ENCODE measurements at places on chromosomes 5 and 9.

GRCh38 chr9:94839398-94839797 is 112.9 kb downstream of the AOPEP start:
- no peak for DNase-seq

DNA sequence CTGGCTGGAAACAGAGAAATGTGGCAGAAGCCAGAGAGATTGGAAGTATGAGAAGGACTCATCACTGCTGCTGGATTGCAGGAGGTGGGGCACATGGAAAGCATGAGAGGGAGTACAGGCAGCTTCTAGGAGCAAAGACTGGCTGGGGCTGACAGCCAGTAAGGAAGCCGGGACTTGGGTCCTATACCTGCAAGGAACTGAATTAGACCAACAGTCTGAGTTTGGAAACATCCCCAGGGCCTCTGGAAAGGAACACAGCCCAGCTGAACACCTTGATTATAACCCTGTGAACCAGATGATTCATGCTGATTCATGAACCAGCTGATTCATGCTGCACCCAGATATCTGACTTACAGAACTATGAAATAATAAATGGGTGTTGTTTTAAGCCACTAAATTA is 93.4 kb downstream of the OSTF1 start:
- DNase-seq: no peak

DNA sequence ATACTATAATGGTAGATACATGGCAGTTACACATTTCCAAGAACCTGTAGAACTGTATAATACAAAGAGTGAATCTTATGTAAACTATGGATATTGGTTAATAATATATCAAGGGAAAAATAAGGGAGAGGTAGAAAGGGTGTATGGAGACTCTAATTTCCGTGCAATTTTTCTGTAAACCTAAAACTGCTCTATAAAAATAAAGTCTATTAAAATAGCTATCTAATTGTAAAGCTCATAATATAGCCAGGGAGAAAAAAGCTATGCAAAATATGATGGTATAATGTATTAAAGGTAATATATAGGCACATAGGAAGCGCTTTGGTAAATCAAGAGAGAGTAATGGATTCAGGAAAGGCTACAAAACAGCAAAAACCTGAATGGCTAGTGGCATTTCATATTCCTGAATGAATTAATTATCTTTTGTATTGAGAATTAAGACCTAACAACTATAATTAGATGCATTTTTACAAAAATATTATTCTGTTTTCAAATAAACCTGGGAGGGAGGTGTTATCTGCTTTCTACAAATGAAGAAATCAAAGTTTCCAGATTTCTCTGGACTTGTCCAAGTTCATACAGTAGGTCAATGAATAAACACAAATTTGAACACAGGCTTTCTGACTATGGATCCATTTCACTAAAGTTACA is 22.8 kb downstream of the ANXA1 start:
- no peak for DNase-seq

- DNase-seq: no peak
These were observed 450.9 kb downstream of the CCDC171 start for GRCh38 chr9:16003785-16004184.

GRCh38 chr5:40359093-40359492 is 320.6 kb upstream of the PTGER4 start:
- no peak for DNase-seq

DNA sequence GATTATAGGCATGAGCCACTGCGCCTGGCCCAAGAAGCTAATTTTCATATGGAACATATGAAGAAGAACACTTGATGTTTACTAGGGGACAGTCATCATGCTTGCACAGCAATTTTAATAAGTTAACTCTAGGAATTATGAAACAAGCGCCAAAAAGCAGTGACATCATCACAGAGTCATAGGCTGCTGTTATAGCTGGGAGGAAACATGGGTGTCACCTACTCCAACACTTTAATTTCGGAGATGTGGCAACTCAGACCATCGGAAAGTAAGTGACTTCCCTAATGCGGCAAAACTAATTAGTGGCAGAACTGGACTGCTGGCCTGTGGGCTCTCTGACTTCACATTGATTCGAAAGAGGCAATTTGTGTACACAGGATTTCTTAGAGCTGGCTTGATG is 38.1 kb upstream of the EQTN start:
- DNase-seq: no peak

GRCh38 chr5:128407944-128408343 is 130.1 kb downstream of the FBN2 start:
- no peak for DNase-seq

DNA sequence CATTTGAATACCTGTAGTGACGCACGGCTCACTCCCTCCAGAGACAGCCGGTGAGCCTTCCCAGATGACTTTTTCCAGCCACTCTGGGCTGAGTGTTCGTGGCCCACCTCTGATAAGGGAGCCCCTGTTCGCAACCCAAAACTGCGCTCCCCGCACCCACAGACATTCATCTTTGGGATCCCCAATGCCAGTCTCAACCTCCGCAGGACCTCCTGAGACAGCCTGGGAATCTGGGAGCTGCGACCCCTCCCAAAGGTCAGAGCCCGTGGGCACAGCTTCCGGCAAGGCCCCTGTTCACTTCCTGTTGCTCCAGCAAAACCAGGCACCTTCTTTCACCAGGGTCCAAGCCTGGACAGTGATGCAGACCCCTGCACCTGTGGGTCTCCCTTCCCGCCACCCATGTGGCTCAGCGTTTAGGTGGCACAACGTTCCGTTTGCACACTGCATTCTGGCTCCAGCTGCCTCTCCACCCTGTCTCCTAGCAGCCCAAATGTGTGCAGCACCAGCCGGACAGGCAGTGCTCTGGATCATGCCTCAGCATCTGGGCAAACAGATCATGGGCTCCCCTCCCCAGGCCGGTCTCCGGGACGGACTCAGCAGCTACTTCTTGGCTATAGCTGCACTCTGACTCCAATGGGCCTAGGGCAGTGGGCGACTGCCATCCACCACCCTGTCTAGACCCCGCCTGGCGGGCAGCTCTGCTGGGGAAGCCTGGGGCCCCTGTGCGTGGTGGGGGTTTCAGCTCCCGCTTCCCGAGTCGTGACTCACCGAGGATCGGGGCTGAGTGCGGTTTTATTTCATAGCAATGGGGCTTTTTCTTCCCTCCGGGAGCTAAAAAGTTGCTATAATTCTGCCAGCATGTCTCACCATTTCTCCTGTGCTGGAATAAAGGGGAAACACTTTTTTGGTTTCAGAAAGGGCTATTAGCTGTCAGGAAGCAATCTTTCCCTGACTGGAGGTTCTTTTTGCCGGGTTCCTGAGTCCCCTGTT is 156.0 kb downstream of the OLFM1 start:
- no peak for DNase-seq

GRCh38 chr9:75775966-75776691 is 114.3 kb upstream of the PCSK5 start:
- no peak for DNase-seq

DNA sequence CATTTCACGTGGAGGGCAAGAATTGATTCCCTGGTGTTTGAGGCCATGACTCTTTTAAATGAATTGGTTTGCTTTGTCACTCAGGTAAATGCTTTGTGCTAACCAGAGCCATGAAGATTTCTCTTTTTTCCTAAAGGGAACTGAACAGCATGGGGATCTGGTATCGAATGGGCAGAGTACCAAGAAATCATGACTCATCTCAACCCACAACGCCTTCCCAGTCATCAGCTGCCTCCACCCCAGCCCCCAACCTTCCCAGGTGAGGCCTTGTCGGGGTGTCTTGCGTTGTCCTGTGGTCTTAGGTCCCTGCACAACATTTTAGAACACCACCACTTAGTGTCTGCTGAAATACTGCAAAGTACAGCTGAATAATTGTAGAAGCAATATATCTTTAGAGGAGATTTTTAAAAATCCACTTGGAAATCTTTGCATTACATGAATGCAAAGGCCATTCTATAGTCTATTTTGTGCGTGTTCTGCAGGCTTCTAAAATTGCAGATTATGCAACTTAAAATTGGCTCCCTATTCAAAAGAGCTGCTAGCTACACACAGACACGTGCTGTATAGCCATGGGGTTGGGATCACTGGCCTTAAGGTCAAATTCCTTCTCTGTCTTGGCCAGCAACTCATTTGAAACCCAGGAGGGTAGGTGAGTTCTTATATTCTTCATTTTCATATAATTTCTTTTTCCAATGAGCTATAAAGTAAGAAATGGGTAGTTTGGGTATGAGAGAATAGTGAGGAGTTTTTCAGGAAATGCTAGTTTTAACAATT is 69.0 kb downstream of the MVB12B start:
- DNase-seq: no peak

GRCh38 chr5:74394916-74395880 is 245.3 kb downstream of the ENC1 start:
- DNase-seq: no peak

GRCh38 chr9:27394154-27394825 is 97.3 kb upstream of the EQTN start:
- peak; percentile 20 for DNase-seq

- peak; percentile 43 for DNase-seq
These were observed 136.3 kb upstream of the RASEF start for GRCh38 chr9:83199240-83199639.

DNA sequence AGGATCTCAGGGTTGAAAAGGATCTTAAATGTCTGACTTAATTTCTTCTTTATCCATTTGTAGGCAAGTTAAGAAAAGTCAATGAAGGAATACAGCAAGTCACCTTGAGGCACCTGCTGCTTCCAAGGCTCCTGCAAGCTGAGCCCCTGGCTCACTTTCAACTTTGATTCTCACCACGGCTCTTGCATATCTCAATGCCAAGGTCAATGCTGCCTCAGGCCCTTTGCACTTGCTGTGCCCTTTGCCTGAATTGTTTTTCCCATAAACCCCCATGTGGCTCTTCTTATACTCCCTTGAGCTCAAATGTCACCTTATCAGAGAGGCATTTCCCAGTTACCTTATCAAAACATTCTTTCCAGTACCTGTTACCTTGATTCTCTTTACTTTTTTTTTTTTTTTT is 144.3 kb upstream of the RAPGEF1 start:
- DNase-seq: no peak

DNA sequence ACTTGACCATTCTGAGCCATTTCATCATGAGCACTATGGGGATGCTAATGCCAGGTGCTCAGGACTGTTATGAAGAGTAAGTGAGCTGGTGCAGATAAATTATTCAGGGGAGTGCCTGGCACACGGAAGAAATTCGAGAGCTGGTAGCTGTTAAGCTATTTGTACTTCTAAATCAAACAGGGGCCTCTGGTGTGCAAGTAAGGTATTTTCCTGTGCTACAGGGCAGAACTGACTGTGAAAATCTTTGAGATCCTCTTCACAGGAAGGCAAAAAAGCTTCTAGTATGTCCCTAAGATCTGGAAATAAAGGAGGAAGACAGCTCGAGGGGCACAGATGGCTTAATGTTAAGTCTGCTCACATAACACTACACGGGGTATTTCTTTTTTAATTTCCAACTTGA is 106.3 kb upstream of the SPOCK1 start:
- DNase-seq: peak; percentile 37

GRCh38 chr5:41649659-41650058 is 139.3 kb upstream of the PLCXD3 start:
- DNase-seq: no peak

DNA sequence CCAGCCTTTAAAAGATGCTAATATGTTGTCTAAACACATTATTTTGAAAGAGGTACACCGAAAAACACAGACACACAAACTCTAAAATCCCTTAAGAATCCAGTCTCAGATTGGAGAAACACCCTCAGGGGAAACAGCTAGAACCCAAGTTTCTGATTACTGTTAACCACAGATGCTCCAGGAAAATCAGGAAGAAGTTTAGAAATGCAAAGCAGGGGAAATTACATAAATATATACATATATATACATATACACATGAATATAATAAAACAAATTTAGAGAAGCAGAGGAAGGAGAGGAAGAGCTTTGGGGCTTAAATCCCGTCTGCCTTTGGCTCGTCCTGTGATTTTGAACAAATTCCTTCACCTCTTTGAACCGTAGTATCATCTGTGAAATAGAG is 73.2 kb upstream of the KLF4 start:
- no peak for DNase-seq

DNA sequence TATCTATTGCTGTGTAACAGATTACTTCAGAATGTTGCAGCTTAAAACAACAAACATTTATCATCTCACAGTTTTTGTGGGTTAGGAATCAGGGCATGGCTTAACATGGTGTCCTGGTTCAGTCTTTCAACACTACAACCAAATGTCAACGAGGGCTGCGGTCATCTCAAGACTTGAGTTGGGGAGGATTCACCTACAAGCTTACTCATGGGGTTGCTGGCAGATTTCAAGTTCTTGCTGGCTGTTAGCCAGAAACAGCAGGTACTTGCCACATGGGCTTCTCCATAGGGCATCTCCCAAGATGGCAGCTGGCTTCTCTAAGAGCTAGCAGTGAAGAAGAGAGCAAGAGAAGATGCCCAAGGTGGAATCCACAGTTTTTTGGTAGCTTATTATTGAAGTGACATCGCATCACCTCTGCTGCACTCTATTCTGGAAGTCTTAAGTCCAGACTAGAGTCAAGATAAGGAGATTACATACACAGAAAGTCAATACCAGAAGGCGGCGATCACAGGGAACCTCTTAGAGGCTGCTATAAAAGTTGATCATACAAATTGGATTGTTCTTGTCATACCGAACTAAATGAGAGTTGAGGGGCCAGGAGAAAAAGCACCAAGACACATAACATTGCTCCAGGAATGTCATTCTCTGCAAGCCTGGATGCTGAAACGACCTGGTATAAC is 42.2 kb downstream of the C9orf153 start:
- no peak for DNase-seq

DNA sequence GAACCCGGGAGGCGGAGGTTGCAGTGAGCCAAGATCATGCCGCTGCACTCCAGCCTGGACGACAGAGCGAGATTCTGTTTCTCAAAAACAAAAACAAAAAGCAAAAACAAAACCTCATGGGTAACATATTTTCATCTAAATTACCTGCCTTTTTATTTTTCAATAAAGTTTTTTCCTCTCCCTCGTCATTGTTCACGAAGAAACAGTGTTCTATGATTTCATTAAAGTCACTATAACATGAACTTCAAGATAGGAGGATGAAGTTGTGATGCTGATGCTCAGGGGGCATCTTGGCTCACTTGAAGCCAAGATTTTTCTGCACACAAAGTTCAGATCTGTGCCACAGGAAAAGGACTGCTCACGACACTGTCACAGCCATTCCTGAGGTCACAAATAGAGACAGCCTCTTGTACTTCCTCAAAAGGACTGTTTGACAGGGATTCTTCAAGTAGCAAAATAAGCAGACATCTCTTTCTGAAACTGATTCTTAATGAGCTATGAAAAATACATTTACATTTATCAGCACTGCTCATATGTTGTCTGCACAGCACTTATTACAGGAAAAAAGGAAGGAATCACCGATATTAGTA is 16.1 kb downstream of the NIPSNAP3B start:
- DNase-seq: no peak

All from DMS79 treated with DMSO at 0.1 percent for 48 hours (cell line).